ENCODE measurements at places on chromosomes 5 and 9.

- no peak for DNase-seq
Measured at GRCh38 chr5:135976216-135976615, 21.4 kb upstream of the LECT2 start.

GRCh38 chr5:156326718-156327259, at the start of gene SGCD:
Gene SGCD (plus strand): TSS chr5:156327164.
- no peak for DNase-seq

DNA sequence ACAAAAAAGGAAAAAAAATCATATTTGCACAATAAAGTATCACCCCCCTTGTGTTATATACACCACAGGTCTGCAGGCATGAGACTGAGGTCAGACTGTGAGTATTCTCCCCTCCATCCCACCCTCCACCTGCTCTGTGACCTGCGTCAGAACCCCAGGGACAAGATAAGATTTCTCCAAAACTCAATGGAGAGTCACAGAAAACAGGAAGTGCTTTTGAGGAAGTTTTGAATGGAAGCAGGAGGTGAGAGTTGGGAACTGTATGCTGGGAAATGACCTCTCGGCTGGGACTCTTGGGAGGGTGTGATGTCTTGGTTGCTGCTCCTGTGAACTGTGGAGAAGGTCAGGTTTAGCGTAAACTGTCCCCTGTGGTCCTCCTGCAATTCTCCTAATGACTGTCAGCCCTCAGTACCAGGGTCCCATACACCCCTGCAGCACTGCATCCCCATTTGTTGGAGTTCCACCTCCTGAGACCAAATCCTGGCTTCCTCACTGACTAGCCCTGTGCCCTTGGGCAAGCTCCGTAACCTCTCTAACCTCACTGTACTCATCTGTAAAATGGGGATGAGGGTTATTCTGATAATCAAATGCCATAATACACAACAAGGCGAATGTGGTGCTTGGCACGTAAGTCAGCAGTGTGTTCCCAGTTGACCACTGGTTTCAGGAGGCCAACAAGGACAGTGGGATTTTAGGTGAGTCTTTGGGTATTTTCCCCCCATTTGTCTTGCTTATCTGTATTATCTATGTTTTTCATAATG, 6.9 kb upstream of the CTSL start:
- DNase-seq: no peak

DNA sequence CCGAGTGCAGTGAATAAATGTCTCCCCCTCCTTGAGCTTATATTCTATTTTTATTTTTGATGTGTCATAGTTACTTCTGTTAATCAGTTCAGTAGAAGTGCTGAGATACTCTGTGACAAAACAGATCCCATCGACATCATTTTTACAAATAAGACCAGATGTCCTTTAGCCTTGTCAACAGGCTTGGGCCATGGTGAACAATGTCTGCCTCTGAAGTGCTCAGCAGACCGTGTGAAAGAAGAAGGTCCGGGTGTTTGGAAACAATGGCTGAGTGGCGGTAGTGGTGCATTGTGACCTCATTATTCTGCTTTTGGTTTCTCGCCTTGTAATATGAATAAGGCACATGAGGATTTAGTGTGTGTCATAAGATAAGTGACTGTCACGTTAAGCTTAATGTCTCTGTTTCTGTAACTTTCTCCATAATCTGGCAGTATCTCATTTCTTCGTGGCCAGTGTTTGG, 71.2 kb downstream of the SYK start:
- DNase-seq: peak; percentile 82

- DNase-seq: peak; percentile 2
Measured at GRCh38 chr5:93915142-93915553, 173.7 kb upstream of the POU5F2 start.

DNA sequence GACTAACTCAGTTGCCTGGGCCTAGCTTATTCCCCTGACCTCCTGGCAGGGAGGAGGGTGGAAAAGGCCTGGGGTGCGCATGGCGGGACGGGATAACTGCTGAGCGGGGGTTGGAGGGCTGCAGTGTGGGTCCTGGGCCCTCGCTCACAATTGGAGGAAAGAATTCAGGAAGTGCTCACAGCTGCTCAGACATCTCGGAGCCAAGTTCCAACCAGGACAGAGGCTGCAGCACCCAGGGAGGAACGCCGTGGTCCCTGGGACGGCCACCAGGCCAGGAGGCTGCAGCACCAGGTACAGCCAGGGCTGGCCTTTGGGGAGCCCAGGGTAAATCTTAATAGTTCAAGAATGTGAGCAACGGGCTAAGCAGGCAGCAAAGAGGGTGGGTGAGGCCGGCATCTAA, at the start of gene SPAAR:
SPAAR (plus strand) TSS at position 217 of the 400 bp plus-strand sequence. CDS start 974 bp downstream, outside the sequence.
- DNase-seq: no peak

- DNase-seq: no peak
Measured at GRCh38 chr5:123585871-123586270, 73.9 kb downstream of the CSNK1G3 start.

DNA sequence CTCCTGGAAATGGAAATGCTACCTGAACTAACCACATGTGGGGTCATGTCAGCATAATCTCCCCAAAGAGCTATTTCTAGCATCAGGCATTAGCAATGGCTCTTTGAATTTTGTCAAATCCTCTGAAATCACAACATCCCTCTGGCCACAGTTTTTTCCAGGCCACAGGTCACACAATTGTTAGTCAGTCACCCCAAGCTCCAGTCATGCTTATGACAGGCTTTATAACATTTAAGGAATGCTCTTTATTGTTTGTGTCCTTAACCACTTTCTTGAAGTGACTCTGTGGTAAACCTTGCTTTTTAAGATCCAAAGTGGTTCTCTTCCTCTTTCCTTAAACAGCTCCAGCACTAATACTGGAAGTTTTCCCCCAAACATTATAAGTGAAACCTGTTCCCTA, 169.2 kb upstream of the HMHB1 start:
- no peak for DNase-seq

DNA sequence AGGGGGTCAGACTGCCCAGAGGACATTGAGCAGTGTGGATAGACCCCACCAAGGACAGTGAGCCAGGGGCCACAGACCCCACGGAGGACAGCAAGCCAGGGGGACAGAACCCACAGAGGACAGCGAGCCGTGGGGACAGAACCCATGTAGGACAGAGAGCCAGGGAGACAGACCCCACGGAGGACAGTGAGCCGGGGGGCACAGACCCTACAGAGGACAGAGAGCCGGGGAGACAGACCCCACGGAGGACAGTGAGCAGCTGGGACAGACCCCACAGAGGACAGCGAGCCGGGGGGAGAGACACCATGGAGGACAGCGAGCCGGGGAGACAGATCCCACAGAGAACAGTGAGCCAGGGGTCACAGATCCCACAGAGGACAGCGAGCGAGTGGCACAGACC, 3.4 kb upstream of the ZDHHC11 start:
- no peak for DNase-seq

DNA sequence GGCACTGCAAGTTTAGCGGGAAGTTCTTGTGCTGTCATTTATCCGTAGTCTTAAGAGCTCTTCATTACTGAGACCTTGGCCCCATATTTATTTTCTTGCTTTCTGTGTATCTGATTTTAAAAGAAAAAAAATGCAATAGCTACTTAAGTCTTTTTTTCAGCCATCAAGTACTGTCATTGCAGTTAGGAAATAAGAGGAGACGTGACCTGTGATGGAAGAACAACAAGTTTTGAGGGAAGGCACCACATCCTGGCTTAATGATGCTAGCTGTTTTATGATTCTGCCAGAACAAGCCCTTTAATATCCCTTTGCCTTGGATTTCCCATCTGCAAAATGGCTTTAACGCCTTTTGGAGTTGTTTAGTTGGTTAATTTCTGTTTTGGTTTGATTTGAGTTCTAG, 3.8 kb downstream of the RGMB start:
- no peak for DNase-seq

DNA sequence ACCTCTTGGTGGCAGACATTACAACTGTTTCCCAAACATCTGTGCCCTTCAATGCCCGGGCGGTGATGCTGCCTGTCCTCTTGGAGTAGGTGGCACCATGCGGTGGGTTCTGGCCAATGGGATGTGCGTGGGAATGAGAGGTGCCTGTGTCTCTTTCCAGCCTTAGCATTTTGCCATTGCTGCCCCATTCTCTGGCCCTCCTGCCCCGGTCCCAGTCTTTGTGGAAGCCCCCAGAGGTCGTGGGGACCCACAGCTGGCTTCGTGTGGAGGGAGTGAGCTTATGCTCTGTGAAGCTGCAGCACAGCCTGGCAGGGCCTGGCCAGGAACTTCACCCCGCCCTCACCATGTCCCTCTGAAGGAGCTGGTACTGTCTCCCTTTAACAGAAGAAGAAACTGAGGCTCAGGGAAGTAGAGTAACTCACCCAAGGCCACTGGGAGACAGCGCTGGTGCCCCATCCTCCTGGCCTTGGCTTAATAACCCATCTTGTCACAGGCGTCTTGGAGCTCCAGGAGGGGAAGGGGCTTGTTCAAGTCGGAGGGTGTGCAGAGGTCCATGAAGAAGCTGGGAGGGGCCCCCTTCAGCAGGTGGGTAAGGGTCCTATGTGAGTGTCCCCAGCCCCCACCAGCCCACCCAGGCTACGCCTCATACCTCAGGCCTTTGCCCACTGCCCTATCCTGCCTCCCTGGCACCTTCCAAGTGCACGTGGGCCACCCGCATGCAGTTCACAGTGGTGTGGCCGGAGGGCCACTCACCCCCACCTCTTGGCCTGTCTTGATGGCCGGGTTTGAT, 173.6 kb downstream of the GAPVD1 start:
- DNase-seq: no peak

DNA sequence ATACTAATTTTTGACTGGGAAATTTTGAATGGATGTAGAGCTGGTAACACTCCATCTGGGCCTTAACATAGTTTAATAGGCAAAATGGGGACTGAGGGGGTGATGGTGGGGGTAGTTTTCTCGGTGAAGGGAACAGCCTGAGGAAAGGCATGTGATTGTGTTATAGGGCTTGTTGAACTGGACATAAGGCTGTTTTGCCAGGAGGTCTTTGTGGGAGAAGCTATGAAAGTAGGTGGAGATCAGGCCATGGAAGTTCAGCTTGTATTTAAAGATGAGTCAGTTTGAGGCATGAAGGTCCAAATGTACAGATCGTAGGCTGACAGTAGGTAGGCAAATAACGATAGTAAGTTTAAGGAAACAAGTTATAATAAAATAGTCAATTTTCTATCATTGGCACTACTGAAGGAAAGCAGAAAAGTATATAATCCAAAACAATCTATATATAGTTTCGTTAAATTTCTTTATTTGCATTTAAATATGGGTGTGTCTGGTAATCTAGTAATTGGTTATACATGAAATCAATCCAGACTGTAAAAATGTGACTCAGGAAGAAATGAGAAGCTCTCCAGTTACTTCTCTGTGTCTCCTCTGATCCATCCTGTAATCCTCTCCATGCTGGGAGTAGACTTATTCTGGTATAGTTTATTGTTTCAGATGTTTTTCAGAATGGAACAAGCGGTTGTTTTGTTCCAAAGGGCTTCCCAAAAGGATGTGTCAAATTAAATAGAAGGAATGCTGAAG, 2.8 kb downstream of the CSNK1G3 start:
- no peak for DNase-seq

- no peak for DNase-seq
Measured at GRCh38 chr9:19104515-19105282, 2.0 kb upstream of the HAUS6 start.

GRCh38 chr9:125805057-125805456, 57.9 kb downstream of the PBX3 start:
- DNase-seq: no peak

DNA sequence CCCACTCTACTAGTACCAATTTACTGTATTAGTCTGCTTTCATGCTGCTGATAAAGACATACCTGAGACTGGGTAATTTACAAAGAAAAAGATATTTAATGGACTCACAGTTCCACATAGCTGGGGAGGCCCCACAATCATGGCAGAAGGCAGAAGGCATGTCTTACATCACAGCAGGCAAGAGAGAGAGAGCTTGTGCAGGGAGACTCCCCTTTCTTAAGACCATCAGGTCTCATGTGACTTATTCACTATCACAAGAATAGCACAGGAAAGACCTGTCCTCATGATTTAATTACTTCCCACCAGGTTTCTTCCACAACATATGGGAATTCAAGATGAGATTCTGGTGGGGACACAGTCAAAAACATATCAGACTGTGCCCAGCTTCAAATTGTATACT, 11.5 kb downstream of the UGT3A1 start:
- DNase-seq: no peak

GRCh38 chr5:136182618-136183017, 10.3 kb downstream of the SMIM32 start:
- DNase-seq: no peak

DNA sequence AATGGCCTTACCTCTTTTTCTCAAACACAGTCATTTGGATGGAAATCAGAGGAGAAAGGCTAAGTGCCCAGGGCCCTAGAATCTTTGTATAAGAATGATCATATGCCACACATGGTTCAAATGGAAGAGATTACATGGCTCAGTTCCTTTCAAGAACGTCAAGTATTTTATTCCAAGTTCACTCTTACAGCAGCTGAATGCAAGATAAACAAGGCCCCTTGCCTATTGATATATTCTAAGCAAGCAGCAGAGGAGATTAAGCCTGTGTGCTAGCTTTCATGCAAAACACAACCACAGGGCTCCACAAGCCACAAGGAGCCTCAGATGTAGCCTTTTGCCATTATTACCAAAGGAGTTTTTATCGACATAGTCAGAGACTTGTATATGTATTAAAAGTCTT, 55.3 kb upstream of the SLCO6A1 start:
- DNase-seq: peak; percentile 19

- no peak for DNase-seq
Measured at GRCh38 chr9:4596165-4596922, 65.8 kb upstream of the PLPP6 start.

- DNase-seq: no peak
Measured at GRCh38 chr9:37706290-37706689, 47.3 kb upstream of the TRMT10B start.

GRCh38 chr5:5309645-5310044, 112.8 kb upstream of the ICE1 start:
- DNase-seq: no peak

DNA sequence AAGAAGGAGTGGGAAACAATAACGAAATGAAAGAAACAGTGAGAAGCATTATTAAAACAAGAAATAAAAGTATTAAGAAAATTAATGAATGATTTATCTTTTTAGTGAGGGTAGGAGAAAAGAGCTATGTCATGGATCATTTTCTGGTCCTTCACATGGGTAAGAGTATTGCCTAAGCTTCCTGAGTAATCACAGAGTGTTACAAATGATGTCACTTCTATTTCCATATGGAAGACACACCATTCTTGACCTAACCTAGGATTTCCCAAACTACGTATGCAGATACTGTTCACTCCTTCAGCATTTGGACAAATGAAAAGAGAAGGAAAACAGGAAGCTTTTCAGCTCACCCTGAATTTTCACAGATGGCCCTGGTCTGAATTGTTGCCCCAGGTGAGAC, 3.3 kb upstream of the TSLP start:
- no peak for DNase-seq

GRCh38 chr5:150347003-150347402, 10.5 kb upstream of the TCOF1 start:
- DNase-seq: no peak

DNA sequence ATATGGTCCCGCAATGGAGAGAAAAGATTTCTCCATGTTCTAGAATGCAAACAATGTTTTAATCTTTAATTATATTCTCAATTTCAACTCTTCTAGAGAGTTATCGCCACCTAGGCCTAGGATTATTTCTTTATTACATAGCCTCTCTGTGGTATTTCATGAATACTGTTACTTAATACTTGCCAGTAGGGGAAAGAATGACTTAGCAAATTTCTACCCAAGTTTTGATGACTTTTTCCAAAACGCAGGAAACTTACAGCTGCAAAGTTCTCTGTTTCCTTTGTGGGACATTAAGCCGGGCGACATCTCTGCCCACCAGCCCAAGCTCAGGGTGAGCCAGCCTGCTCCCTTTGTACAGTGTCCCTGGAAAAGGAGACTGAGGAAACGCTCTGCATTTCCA, 73.8 kb downstream of the MED27 start:
- DNase-seq: no peak

- DNase-seq: no peak
Measured at GRCh38 chr5:170020423-170020822, 40.1 kb upstream of the INSYN2B start.
